Fibroblast of villous mesenchyme (primary cell): ENCODE measurements at places on chromosomes 16 and 17. TPM values are rescaled to one million over a fixed set of nuclear protein-coding genes. Genes with fewer than 3 reads are reported as not detected.

DNA sequence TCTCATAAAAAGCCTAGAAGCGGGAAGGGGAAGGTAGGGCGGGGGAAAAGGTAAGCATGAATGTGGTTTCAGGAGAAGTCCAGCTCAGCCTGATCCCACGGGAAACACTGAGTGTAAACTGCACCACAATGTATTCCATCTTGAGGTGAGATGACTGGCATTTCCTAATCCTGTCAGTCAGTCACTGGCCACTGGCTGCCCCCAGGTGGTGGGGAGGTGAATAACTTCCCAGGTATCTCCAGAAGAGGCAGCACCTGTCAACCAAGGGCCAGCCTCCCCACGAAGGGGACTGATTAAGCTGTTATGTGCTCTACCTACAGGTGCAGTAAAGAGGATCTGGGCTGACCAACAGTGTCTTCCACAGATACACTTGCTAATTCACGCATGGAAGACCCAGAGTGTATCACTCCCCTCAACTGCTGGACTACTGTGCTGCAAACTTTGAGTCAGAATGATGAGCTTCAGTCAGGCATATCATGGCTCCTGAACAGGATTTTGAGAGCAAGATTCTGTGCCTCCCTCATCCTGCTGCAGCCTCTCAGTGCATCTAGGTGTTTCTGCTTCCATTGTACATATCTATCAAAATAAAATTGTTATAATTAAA lies 108.5 kb upstream of the CCL2 start:
- no peak for DNase-seq

GRCh38 chr16:85417156-85417860 lies 195.8 kb upstream of the GSE1 start:
- DNase-seq = no peak

DNA sequence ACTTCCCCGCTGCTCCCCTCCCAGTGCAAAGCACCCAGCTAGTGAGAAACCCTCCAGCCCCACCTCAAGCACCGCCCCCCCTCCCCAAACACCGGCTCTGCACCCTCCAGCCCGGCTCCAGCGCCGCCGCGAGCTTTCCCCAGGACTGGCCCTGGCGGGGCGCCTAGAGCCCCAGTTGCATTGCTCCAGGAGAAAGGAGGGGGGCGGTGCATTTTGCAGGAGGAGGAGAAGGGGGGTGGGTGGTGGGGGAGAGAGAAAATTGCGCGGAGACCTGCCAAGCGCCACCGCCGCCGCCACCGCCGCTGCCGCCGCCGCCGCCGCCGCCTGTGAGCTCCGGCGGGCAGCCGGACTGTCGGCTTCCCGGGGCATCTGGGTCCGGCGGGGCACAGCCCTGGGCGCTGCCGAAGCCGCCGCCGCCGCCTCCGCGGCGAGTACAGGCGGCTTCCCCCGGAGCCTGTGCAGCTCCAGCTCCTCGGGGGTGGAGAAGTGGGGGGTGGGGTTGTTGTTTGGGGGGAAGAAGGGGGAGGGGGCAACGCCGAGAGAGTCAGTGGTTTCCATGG lies 333 bp upstream of the NOG start:
- DNase-seq = peak; percentile 20

Gene C16orf78
- not detected in 2 replicates for total RNA-seq

DNA sequence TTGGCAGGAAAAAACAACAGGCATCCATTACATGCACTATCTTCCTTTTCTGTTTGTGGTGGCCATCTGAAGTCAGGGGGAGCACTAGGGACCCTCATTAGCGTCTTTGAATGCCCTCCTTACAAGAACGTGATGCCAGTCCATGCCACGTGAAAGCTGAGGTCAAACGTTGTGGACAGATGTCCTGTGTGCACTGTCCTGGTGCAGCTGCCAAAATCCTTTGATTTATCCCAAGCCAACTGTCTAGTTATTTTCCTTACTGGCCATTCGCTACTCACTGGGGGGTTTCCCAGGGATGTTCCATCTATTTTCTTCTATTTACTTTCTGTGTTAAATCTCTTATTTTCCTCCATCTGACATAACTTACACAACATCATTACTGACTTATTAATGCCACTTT lies 135.7 kb downstream of the ABCA8 start:
- DNase-seq = no peak

- DNase-seq = no peak
Observed at GRCh38 chr16:68013440-68013839, 2.3 kb downstream of the DPEP2NB start.

GRCh38 chr16:72166151-72166550 lies 5.8 kb downstream of the PMFBP1 start:
- DNase-seq = no peak

Gene PGAP6
- total RNA-seq = 51.5 and 52.2 TPM in 2 replicates

GRCh38 chr17:40871316-40871715 lies 4.3 kb upstream of the KRT12 start:
- no peak for DNase-seq

- peak; percentile 47 for DNase-seq
Observed at GRCh38 chr17:4751932-4752331, 12.2 kb upstream of the CXCL16 start.

DNA sequence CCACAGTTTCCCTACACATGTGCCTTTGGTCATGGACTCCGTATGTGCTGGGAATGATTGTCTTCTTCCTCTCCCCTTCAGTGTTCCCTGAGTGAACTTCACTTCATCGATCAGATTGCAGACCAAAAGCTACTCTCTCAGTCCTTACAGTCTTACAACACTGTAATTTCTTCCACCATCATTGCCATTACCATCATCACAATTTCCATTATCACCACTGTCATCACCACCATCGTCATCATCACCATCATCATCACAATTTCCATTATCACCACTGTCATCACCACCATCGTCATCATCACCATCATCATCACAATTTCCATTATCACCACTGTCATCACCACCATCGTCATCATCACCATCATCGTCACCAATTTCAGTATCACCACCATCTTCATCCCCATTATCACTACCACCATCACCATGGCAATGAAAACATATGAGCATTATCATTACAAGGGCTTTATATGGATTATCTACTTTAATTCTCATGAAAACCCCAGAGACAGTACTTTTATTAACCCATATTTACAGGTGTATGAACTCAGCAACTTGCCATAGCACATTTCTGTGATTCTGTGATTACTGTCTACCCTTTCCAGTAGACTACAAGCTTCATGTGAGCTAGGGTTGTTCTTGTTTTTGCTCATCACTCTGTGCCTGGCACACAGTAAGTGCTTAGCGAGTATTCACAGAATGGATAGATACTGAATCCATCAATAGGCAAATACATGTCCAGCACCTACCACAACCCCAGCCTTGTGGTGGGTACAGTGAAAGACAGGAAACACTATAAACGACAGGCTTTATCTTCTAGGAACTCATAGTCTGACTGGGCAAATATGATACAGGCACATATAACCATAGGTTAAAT lies 327.0 kb downstream of the XYLT1 start:
- no peak for DNase-seq
